ENCODE measurements at places on chromosomes 4 and X.

GRCh38 chr4:152572417-152573086 is 36.7 kb upstream of the FBXW7 start:
- no peak for DNase-seq

- no peak for DNase-seq
These were observed 44.5 kb upstream of the TRIM2 start for GRCh38 chr4:153159728-153160221.

- DNase-seq = no peak
These were observed 10.7 kb upstream of the BCLAF3 start for GRCh38 chrX:20001588-20001987.

DNA sequence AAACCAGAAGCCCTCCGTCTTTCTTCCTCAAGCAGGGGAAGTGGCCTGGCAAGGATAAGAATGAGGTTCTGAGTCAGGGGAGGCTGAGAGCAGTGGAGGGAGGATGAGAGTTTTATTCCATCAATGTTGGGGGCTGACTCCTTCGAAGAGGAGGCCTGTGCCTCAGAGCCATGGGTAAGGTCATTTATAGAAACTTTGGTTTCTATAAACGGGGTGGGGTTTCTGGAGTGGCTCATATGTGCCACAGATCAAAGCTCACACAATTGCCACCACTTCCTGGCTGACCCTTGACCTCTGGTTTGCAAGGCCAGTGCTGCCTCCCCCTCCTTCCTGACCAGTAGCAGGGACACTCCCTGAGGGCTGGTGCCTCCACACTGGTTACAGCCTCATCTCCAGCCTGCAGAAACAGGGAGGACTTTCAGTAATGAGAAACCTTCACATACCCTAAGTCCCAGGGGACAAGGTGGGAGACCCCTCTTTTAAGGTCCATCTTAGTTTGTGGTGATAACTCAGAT is 166.0 kb downstream of the PDGFRA start:
- no peak for DNase-seq

DNA sequence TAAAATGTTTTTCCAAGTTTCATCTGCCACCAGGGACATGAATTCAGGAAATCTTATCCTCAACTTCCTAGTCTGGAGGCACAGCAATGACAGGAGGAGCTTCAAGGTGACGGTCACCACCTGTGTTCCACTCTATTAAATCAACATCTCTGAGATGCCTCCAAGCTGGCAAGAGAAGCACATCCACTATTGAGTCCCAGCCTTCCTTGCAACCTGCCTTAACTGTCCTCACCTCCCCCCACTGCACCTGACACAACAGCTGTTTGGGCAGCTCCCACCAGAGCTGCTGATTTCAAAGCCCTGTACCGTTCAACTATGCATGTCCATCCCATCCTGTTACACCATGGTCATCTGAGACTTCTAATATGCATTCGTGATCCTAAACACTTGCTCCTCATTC is 123.4 kb downstream of the COL25A1 start:
- no peak for DNase-seq

- no peak for DNase-seq
These were observed 155.8 kb downstream of the TSPAN5 start for GRCh38 chr4:98502624-98503023.

DNA sequence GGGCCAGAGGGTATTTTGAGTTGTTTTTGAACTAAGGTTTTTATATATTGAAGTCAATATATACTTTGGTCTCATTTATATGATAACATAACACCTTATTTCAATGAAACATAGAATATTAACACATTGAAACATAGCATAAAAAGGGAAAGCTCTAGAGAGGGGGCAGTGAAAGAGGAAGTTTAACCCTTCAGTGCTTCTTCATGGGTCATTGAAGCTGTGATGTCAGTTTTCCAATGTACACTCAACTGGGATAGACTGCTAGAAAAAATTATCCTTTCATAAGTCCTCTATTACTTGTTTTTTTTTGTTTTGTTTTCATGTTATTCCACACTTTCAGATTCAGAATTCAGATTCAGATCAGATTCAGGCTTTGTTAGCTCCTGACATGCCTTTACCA is 442.7 kb downstream of the EPHA5 start:
- no peak for DNase-seq

DNA sequence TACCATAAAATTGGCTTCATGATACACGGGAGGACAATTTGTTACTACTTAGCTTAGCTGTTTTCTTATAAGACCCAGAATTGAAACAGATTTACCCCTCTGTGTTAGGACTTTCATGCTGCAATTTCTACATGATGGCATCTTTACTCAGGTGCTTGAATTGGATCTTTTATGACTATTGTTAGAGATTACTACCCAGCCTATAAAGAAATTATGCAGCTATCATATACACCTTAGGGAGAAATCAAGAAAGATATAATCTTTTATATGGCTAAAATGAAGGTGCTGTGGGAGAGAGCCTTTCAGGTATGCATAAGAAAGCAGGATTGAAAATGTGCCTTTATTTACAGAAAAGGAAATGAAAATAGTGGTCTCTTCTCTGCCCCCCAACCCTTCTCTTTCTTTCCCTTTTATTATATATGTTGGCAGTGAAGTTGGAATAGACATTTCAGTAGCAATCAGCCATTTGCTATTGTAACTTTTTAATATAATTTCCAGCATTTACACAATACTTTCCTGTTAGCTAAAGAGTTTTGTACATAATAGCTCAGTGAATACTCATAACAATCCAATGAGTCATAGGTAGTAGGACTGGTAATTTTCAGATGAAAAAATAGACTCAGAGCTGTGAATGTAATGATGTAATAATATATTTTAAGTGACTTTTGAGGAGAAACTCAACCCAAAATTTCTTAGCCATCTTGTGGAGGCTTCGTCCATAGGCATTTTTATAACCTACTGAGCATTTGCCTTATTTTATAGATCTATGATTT is 311.8 kb downstream of the ADGRL3 start:
- DNase-seq = no peak

Measured in NCI-H774 (cell line).